ENCODE measurements at places on chromosomes 7 and 10.

GRCh38 chr7:41975849-41976248 is 261.2 kb downstream of the GLI3 start:
- no peak for DNase-seq

DNA sequence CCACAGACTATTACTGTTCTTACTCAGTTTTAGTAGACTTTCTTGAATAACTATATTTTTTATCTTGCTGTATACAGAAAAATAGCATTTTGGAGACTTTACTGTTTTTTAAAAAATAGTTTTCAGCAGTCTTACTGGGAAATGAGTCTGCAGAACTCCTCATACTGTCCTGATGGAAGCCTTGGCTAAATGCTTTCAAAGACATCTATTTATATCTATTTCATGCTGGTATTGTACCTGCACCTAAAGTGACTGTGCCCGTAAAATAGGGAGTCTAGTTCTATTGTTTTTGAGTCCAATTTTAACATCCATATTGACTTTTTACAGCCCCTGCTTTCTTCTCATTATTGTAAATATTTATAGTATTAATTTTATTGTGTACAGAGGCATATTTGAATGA is 288.6 kb upstream of the CDC14C start:
- DNase-seq, result no peak

DNA sequence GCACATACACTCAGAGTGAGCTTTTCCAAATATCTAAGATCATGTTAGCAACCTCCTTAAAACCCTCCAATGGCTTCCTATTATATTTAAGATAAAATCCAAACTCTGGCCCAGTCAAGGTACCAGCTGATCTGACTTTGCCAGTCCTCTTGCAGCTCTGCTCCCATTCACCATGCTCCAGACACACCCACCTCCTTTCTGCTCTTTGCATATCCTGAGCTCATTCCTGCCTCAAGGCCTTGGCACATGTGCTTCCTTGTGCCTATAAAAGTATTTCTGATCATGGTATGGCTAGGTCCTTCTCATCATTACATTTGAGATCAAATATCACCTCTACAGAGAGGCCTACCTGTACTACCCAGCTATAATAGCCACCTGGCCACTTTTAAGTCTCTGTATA is 27.5 kb downstream of the XPNPEP1 start:
- DNase-seq, result no peak

- no peak for DNase-seq
Measured at GRCh38 chr10:83542774-83543411, 596.4 kb upstream of the GHITM start.

- no peak for DNase-seq
Measured at GRCh38 chr10:79582096-79582495, 21.9 kb upstream of the SFTPA2 start.

DNA sequence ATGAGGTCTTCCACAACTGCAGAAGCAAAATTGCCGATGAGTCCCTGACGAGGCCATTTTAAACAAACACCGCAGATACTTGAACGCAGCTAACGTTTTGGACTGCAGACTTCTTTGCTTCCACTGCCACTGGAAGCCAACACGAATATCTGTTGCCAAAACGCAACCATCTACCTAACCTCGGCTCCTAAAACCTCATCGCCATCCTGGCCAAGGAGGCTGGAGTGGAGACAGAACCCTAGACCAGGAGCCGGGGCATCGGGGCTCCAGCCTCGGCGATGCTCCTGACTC is 493 bp downstream of the WDR91 start:
- peak; percentile 33 for DNase-seq

- DNase-seq, result no peak
Measured at GRCh38 chr10:1641402-1641801, 95.9 kb downstream of the ADARB2 start.

DNA sequence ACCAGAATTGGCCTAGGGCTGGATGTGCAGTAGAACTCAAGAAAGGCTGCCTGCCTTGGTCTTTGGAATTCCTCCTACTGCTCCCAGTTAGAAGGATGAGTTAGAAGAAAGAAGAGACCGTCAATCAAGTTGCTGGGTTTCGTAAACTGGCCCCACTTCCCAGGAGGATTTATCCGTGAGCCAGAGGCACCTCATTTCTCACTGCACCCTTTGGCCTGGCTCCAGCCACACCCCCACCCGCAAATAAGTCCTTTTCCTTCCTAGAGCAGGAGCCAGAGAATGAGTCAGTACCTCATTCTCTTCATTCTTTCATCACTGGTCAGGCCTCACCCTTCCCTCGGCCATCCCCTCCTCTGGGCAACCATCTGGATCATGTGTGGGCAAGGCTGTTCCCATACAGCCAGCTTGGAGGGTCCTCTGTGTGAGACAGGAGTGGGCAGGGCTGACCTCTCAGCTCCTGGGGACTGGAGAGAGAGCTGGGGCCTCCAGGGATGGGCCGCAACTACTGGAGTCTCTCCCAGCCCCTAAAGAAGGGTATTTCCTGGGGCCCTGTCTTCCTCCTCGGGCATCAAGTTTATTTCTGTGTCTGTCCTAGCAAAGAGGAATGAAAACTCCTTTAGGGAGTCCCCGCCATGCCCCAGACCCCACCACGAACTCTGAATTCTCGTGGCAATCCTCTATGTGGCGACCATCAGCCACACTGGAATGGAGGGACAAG is 87.2 kb upstream of the DUSP5 start:
- no peak for DNase-seq

DNA sequence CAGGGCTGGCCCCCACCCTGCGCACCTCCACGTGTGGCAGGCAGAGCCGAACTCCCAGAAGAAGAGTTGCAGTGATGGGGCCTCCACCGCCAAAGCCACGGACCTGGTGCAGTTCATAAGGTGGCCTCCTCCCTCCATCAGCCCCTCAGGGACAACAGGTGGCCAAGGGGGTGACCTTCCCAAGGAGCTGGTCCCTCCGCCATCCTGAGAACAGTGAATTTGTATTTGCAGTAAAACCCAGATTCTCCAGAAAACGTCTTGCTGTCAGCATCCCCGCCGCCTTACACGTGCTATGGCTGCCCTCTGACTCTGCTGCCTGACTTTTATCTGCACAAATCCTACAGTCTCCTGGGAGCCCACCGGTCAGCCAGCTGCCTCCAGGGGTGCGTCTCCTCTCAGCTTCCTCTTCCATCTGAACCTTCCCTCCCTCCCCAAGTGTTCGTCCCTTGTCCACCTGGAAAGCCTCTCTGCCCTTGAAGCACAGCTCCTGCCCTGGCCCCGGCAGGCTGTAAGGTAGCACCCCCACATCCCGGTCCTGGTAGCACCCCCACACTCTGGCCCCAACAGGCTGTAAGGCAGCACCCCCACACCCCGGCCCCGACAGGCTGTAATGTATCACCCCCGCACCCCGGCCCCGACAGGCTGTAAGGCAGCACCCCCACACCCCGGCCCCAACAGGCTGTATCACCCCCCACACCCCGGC is 311.8 kb downstream of the PTPRN2 start:
- DNase-seq, result no peak

DNA sequence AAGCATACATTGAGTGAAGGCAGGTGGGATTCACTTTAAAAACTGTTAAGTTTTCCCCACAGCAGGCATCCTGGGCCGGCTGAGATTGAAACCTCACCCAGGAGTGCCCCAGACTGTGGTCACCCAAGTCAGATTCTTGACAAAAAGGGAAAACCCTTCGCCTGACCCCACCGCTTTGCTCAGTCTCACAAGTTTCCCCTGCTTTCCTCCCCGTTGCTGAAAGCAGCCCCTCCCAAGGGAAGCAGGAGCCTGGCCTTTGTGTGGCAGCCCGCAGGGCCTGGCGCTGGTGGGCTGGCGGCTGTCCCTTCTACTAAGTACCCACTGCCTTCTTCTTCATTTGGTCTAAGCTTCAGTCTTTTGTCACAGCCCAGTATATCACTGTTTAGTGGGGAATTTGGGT is 16.0 kb downstream of the RNF32 start:
- no peak for DNase-seq

- DNase-seq, result no peak
Measured at GRCh38 chr7:40299097-40299496, 164.3 kb downstream of the SUGCT start.

GRCh38 chr10:93063144-93063976 is 2.8 kb downstream of the CYP26C1 start:
- no peak for DNase-seq

GRCh38 chr7:140081774-140082425 is 19.1 kb upstream of the PARP12 start:
- DNase-seq, result no peak

- no peak for DNase-seq
Measured at GRCh38 chr7:139861803-139862202, 32.7 kb downstream of the TBXAS1 start.

DNA sequence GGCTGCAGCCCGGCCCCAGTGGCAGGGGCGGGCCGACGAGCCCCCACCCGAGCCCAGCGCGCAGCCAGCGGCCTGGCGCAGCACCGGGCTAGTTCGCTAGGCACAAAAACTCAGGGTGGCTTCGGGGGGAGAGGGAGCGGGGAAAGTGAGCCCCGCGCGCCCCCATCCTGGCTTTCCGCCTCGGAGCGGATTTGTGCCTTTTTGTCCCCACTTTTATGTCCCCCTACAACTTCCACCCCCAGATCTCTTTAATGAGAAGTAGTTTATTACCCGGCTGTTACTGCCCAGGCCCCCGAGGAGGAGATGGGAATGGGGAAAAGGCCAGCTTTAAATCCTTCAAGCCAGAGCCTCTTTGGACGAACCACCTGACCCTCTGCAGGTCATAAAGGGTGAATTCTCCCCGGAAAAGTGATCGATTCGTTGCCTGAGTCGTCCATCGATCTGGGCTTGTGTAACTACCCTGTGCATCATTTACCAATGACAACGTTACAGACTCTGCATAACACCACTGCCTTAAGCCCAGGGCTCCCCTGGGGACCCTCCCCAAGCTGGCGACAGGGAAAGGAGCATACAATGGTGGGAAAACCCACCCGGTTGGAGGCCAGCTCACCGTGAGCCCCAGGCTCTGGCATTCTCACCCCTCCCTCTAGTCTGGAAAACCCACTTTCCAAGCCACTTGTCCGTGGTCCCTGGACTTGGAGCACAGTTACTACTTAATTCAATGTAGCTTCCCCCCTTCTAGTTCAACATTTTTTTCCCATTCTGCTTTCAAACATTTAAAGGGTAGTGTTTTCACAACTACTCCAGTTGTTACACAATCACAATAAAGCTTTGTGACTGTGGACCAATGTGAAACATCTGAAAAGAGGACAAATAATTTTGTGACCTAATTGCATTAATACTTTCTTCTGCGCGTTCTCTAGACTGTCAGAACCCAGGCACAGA is 748 bp upstream of the SH3PXD2A start:
- no peak for DNase-seq

DNA sequence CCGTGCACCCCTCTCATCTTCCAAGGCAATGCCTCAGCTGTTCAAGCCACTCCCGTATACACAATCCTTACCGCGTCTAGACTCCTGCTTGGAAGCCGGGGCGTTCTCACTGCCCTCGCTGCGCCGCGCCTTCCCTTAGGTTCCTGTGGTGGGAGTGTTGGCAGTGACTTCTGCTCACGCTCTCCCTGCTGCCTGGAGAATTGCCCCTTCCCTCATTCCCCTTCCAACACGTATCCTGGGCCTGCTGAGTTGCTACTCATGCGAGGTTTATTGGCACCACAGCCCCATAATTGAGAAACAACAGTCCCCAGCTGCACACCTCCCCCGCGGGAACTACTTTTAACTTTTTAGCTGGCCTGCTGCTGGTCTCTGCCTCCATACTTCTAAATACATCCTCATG is 31.9 kb downstream of the RBM17 start:
- DNase-seq, result no peak

DNA sequence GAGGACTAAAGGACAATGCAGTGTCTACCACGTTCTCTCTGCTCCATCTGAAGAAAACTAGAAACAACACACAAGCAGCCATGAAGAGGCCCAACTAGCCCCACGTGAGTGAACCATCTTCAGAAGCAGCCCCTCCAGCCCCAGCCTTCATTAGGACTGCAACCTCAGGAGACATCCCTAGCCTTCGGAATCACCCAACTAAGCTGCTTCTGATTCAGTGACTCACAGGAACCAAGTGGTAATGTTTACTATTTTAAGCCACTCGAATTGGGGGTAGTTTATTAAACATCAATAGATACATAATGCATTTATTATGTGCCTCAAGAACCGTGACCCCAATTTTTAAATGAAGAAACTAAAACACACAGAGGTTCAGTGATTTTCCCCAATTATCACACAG is 22.6 kb downstream of the ARHGAP12 start:
- DNase-seq, result no peak

DNA sequence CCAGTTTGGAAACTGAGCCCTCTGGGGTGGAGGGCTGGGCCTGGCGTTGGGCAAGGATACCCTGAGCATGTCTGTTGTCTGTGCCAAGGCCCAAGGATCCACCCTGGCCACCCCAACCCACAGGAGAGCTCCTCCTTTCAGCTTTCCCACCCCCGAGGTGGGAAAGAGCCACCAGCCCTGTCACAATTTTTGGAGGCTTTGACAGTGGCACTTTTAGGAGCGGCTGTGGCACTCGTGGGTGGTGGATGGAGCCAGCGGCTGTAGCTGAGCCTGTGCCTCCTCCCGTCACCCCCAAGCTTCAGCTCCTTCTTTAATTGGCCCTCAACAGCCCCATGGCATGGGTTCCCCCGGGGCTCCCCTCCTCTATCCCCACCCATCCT is 18.2 kb upstream of the ZNF862 start:
- DNase-seq, result no peak

GRCh38 chr10:86703176-86703575 is 34.9 kb downstream of the LDB3 start:
- DNase-seq, result no peak

- no peak for DNase-seq
Measured at GRCh38 chr10:75753621-75754020, 322.2 kb downstream of the LRMDA start.

GRCh38 chr7:38306914-38307313 is 33.5 kb upstream of the TARP start:
- DNase-seq, result no peak

DNA sequence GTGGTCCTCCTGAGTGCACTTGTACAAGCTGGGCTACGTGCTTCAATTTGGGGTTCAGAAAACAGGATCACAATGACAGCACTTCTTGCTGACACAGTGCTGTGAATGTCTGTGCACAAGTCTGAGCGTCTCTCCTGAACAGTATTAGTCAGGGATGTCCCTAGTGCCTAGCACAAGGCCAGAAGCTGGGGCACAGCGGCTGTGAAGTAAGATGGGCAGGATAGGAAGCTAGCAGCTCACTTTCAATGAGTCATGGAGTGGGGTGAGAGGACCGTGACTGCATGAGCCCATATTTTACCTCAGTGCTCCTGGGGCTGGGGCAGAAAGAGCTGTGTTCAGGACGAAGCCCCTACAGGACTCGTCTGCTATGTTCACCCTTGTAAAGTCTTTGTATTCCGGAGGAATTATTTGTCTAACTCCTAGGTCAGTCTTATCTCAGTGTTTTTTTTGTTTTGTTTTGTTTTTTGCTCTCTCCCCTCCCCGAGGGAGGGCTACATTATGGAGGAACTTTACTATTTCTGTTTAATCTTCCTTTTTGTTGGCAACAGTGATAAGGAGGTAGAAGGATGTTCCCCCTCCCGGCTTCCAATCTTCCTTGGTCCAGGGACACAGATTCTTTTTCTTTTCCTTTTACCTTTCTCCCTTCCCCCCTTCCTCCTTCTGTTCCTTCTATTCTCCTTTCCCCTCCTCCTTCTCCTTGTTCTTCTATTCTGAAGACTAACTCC is 2.8 kb upstream of the LRMDA start:
- DNase-seq, result no peak

- DNase-seq, result no peak
Measured at GRCh38 chr10:44051091-44051490, 333.8 kb downstream of the CXCL12 start.

GRCh38 chr7:3835109-3835508 is 534.1 kb downstream of the SDK1 start:
- no peak for DNase-seq

Data from OCI-M1 (cell line).